Tongue (tissue), 3 donors: ENCODE measurements at places on chromosomes 7 and 10. TPM values are rescaled to one million over a fixed set of nuclear protein-coding genes. Genes with fewer than 3 reads are reported as not detected.

GRCh38 chr7:110595694-110596093, 495.2 kb upstream of the LRRN3 start:
- no peak for DNase-seq

- DNase-seq: no peak
Measured at GRCh38 chr7:157014635-157015555, 4.4 kb upstream of the MNX1 start.

DNA sequence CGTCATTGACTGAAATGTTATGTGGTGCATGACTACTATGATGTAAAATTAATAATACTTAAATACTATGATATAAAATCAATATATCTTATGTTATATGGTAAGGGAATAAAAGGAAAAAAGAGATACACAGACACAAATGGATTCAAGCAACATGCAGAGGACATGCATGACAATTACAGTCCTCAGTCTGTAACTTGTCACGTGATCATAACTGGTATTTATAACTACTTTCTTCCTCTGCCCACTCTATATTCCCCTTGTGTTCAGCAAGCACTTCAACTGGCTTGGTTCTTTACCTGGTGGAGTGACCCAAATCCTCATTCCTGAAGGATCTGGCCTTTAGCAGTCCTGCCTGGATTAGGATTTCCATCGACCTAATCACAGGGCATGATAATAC, 104.4 kb upstream of the FAM180A start:
- DNase-seq: no peak

- no peak for DNase-seq
Measured at GRCh38 chr7:77328669-77329068, 87.5 kb downstream of the GSAP start.

- DNase-seq: no peak
Measured at GRCh38 chr10:19993714-19994315, 177.6 kb downstream of the PLXDC2 start.

Gene CNTNAP2
- 1.9 TPM for total RNA-seq
